T-cell (primary cell): ENCODE measurements at places on chromosomes 7 and 10. TPM values are rescaled to one million over a fixed set of nuclear protein-coding genes. Genes with fewer than 3 reads are reported as not detected.

- no peak for DNase-seq
- no peak overlapping the region for H3K4me3 ChIP-seq
- no peak overlapping the region for H3K27ac ChIP-seq
- H3K27me3 ChIP-seq = peaks cover 85% of the 10 kb centered on the region
- H3K4me1 ChIP-seq = no peaks in the 10 kb centered on the region
These were observed 5.8 kb downstream of the UNCX start for GRCh38 chr7:1238450-1238882.

- H3K27ac ChIP-seq = no peak overlapping the region
- H3K36me3 ChIP-seq = no peaks in the 10 kb centered on the region
- no peak overlapping the region for H3K4me3 ChIP-seq
- no peaks in the 10 kb centered on the region for H3K27me3 ChIP-seq
- DNase-seq = no peak
These were observed 15.3 kb downstream of the MRPL32 start for GRCh38 chr7:42947521-42947920.

- H3K36me3 ChIP-seq = no peaks in the 10 kb centered on the region
- H3K27me3 ChIP-seq = peaks cover 14% of the 10 kb centered on the region
These were observed 80.6 kb upstream of the TBX20 start for GRCh38 chr7:35334506-35334905.

DNA sequence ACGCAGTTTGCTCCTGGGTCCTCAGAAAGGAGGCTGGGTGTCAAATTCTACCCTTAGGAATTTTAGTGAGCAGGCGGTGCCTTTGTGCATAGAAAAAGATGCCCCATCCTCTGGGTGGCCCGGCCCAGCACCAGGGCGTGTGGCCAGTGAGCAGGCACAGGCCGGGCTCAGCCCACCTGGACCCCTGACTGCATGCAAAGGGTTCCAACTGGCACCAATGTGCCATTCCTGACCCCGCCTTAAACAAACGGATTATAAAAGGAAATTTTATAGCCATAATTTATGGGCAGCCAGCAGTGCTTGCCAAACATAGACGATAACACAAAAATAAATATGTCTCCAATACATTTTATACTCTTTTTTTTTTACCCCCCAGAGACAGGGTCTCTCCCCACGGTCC, 40.1 kb upstream of the GNA12 start:
- H3K27me3 ChIP-seq = no peaks in the 10 kb centered on the region
- no peak overlapping the region for H3K4me3 ChIP-seq
- H3K27ac ChIP-seq = no peak overlapping the region

GRCh38 chr10:77859200-77859864, 67.2 kb downstream of the DLG5 start:
- no peak overlapping the region for H3K27ac ChIP-seq
- no peak overlapping the region for H3K4me3 ChIP-seq
- H3K27me3 ChIP-seq = no peaks in the 10 kb centered on the region
- DNase-seq = no peak
- H3K4me1 ChIP-seq = no peaks in the 10 kb centered on the region
- no peaks in the 10 kb centered on the region for H3K36me3 ChIP-seq

DNA sequence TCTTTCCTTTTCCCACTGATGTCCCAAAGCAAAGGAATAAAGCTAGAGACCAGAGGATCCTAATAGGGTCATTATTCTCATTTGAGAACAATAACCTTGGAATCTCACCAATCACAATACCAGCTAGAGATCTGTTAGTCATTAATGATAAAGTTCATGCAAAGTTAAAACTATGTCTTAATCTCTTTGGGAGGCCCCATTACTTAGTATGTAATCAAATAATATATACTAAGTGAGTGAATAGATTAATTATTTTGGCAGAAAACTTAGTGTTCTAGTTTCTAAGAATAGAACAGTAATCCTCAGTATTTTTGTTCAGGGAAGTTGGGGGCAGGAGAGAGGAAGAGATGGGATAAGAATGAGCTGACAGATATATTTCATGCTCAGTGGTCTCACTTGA, 227.2 kb downstream of the MTERF1 start:
- no peak overlapping the region for H3K27ac ChIP-seq
- no peaks in the 10 kb centered on the region for H3K36me3 ChIP-seq
- DNase-seq = no peak
- no peaks in the 10 kb centered on the region for H3K4me1 ChIP-seq
- H3K27me3 ChIP-seq = no peaks in the 10 kb centered on the region

- no peaks in the 10 kb centered on the region for H3K4me1 ChIP-seq
- H3K27ac ChIP-seq = no peak overlapping the region
- no peaks in the 10 kb centered on the region for H3K27me3 ChIP-seq
These were observed 390.6 kb downstream of the SDK1 start for GRCh38 chr7:3691478-3692158.

DNA sequence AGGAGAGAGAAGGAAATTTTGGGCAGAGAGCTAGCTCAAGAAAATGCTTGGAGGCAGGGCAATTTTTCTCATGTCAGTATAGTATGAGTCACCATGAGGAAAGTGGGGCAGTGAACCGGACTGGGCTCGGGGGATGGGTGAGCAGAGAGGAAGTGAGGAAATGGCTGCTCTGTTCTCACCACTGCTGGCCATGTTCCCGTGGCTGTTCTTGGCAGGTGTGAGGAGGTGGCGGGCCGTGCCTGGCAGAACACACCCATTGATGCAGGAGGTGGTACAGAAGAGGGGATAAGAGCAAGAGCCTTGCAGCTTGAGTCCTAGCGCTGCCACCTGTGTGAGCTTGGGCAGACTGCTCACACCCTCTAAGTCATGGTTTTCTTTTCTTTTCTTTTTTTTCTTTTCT, 304.4 kb upstream of the LYZL1 start:
- H3K4me3 ChIP-seq = no peak overlapping the region
- H3K27ac ChIP-seq = no peak overlapping the region
- no peaks in the 10 kb centered on the region for H3K4me1 ChIP-seq
- H3K27me3 ChIP-seq = peaks cover 2% of the 10 kb centered on the region
- no peaks in the 10 kb centered on the region for H3K36me3 ChIP-seq
- no peak for DNase-seq

- no peak overlapping the region for H3K27ac ChIP-seq
- no peaks in the 10 kb centered on the region for H3K27me3 ChIP-seq
- peaks cover 4% of the 10 kb centered on the region for H3K4me1 ChIP-seq
- no peaks in the 10 kb centered on the region for H3K36me3 ChIP-seq
These were observed 17.0 kb downstream of the CUBN start for GRCh38 chr10:17112566-17112965.

- no peaks in the 10 kb centered on the region for H3K36me3 ChIP-seq
- no peak overlapping the region for H3K4me3 ChIP-seq
- H3K4me1 ChIP-seq = no peaks in the 10 kb centered on the region
- DNase-seq = no peak
- H3K27ac ChIP-seq = no peak overlapping the region
These were observed 17.5 kb upstream of the JAKMIP3 start for GRCh38 chr10:132048294-132048667.

- H3K27me3 ChIP-seq = no peaks in the 10 kb centered on the region
- no peak for DNase-seq
- H3K4me3 ChIP-seq = no peak overlapping the region
- no peak overlapping the region for H3K27ac ChIP-seq
These were observed 63.9 kb upstream of the CACNA2D1 start for GRCh38 chr7:82507365-82507975.

DNA sequence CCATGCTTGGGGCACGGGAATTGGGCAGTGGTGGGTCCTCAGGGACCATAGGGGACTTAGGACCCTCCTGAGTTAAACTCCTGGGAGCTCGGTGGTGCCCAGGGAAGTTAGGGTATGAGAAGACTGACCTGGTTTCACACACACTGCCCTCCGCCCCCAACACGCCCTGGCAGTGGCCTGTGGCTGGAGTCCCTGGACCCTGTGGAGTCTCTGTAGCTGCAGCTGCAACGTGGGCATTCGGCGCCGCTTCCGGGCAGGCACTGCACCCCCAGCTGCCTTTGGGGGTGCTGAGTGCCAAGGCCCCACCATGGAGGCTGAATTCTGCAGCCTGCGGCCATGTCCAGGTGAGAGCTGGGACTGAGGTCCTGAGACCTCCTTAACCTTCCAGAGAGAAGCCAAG, 29.9 kb upstream of the ZNF862 start:
- H3K27ac ChIP-seq = no peak overlapping the region
- DNase-seq = no peak
- peaks cover under 1% of the 10 kb centered on the region for H3K4me1 ChIP-seq
- H3K27me3 ChIP-seq = peaks cover 10% of the 10 kb centered on the region

DNA sequence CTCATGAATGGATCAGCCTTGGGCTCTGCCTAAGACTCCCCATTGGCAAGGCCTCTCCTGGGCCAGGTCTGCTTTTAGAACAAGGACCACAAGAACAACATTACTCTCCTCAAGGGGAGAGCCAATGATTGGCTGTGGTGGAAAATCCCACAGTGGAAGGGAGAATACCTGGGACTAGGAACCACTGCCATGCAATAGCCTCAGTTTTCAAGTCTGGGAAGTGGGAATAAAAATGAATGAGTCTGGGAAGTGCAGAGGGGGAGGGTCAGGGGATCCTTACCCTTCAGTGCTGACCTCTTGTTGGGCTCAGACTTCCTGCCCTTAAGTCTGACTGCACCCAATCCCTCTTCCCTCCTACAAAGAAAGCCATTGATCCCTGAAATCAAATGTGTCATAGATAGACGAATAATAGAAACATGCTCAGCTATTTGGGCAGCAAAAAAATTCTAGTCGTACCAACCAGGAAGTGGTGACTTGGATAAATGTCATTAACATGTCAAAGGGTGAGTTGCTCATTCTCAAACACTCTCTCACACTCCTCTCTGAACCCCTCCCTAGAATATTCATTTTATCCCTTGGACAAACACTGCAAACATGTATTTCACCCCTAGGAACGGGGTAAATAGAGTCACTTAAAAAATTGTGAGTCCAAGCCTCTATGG, 123.6 kb downstream of the SH3PXD2A start:
- H3K4me3 ChIP-seq = no peak overlapping the region
- no peaks in the 10 kb centered on the region for H3K27me3 ChIP-seq
- no peak overlapping the region for H3K27ac ChIP-seq
- DNase-seq = no peak
- H3K36me3 ChIP-seq = no peaks in the 10 kb centered on the region
- no peaks in the 10 kb centered on the region for H3K4me1 ChIP-seq

Gene HHEX
- total RNA-seq = 2.0 TPM

Gene UNCX
- total RNA-seq = not detected

Gene NXPH1
- total RNA-seq = not detected

Gene CRTAC1
- 0.22 TPM for total RNA-seq
